ENCODE measurements at places on chromosomes 4 and X.

GRCh38 chr4:4631150-4631549, 89.3 kb upstream of the STX18 start:
- no peak for DNase-seq

DNA sequence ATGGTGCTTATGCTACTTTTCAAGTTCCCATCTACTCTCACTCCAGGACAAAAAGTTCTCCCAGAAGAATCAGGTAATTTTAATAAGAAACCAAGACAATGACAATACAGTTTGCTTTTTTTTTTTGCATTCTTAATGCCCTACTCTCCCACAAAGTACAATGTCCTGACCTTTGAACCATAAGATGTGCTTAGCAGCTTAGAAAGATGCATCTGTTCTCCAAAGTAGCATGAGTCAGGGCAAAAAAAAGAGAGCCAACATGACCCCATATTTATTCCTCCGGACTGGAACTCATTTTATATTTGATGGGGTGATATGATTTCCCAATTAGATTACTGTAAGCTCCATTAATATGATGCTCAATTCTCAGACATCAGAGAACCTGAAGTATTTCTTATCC, 16.5 kb upstream of the PDCL2 start:
- no peak for DNase-seq

DNA sequence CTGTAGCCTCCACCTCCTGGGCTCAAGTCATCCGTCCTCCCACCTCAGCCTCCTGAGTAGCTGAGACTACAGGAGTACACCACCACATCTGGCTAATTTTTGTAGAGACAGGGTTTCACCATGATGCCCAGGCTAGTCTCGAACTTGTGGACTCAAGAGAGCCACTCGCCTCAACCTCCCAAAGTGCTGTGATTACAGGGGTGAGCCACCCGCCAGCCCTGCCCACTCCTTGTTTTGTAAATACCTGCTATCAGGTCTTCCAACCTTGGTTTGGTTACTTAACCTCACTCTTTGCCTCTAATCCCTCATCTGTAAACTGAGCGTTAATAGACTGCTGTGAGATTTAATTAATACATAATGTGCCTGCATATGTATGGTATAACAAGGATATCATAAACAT, 803 bp downstream of the CNGA1 start:
- DNase-seq: no peak

DNA sequence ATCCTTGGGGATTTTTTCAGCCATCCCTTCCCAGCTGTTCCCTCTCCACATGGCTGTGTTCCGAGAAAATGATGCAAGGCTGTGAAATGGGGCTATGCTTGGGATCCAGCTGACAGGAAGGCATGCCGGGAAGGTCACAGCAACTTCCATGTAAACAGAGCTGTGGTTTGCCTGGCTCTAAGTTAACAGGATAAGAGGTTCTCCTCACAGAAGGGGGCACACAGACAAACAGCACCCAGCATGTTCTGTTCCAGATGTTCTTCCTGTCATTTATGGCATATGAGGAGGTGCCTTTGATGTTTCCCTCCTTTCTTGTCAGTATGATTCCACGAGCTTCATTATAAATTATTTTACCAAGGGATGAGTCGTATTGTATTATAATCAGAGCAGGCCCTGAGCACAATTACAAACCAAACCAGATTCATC, 220.7 kb downstream of the ANTXR2 start:
- DNase-seq: no peak

GRCh38 chr4:17574206-17574605, 2.8 kb upstream of the LAP3 start:
- no peak for DNase-seq

- DNase-seq: no peak
Observed at GRCh38 chr4:103361926-103362325, 163.8 kb upstream of the CENPE start.

- no peak for DNase-seq
Observed at GRCh38 chrX:129956765-129957164, 25.7 kb upstream of the BCORL1 start.

- no peak for DNase-seq
Observed at GRCh38 chrX:41779941-41780340, 56.0 kb downstream of the GPR82 start.

DNA sequence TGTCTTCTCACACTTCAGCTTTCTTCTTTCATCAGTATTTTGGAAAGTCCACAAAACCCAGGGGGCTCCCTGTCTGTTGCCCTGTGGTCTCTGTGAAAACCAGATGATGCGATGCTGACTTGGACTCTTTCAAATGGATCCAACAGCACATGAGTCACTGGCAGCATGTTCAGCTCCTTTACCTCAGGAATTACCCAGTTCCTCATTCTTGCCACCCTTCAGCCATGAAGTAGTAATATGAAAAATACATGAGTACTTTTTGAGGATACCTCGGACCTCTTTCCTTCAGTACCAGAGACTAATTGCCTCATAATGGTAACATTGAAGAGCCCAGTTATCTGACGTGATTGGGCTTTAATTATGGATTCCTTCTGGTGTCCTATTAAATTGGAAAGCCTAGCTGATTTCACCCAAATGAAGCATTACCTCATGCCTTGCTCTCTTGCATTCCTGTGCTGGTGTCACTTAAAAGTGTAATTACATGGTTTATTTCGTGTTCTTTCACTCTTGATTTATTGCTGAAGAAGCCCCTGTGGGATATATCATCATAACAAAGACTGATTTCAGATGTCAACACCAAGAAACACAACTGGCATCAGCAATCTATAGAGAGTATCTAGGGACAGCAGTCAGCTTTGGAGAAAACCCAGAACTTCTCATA, 63.4 kb downstream of the NFKB1 start:
- no peak for DNase-seq

DNA sequence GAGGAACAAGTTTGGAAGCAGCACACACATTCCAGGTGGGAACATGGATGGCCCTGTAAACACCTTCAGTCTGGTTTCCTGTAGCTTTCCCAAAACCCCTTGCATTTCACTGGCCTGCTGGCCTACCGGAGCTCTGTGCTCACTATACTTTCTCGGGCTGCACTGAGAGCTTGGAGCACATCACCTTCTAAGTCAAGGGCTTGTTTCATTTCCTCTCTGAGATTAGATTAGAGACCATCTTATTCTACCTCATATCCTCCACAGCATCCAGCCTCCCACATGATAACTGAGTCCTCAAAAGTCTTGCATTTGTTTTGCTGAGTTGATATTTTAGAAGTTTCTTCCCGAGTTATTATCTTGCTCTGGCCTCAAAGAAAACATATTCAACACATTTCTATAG, 147.7 kb downstream of the RASL11B start:
- DNase-seq: no peak

- no peak for DNase-seq
Observed at GRCh38 chr4:41613821-41614220, 75.9 kb downstream of the LIMCH1 start.

DNA sequence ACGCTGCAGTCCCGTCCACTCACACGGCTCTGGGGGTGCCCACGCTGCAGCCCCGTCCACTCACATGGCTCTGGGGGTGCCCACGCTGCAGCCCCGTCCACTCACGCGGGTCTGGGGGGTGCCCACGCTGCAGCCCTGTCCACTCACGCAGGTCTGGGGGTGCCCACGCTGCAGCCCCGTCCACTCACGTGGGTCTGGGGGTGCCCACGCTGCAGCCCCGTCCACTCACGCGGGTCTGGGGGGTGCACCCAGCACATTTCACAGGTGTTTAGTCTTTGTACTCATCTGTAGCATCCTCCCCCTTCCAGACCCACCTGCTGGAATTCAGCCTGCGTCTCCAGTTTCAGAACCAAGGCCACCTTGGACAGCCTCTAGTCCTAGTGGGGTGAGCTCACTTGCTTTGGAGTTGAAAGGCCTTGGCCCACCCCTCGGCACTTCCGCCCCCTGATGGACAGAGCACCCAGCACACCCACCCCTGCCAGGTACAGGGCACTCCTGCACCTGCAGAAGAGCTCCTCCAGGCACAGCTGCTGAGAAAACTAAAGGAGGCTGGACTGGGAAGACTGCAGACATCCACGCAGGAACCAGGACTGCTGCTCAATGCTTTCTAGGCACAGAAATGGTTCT, 73.0 kb downstream of the ABLIM2 start:
- no peak for DNase-seq

GRCh38 chr4:24991015-24991414, 39.7 kb downstream of the LGI2 start:
- DNase-seq: no peak

DNA sequence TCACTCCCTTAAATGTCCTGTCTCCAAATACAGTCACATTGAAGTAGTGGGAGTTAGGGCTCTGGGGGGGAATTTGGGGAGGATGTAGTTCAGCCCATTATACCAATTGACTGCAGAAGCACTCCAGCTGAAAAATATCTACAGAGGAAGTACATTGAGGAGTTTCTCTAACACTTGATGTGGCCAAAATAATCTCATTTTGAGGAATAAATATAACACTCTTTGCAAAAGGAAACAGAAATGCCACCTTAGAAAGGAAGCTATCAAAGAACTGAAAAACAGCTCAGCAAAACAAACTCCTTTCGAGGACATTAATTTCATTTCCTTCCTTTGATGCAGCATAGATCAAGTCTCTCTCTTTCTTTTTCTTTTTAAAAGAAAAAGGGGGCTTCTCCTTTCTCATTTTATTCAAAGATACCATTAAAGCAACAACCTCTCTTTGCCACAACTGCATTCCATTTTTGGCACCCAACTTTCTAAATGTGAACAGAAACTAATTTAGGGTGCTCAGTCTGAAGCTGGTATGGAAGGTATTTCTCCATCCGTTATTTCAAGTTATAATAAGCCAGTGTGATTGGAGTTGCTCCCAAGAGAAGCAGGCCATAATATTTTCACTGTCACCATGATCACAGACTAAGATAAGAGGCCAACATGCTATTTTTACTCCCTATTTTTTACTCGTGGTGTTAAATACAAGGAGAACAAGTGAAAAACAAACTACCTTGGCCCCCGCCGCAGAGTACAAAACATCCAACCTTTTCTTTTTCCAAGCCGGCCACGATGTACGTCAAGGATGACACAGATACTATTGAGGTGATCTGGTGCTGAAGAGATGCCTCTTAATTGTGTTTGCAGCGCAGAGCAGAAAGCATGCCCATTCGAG, 230.4 kb upstream of the GATB start:
- DNase-seq: no peak

GRCh38 chrX:8783097-8783713, 18.0 kb downstream of the FAM9A start:
- DNase-seq: peak; percentile 27

DNA sequence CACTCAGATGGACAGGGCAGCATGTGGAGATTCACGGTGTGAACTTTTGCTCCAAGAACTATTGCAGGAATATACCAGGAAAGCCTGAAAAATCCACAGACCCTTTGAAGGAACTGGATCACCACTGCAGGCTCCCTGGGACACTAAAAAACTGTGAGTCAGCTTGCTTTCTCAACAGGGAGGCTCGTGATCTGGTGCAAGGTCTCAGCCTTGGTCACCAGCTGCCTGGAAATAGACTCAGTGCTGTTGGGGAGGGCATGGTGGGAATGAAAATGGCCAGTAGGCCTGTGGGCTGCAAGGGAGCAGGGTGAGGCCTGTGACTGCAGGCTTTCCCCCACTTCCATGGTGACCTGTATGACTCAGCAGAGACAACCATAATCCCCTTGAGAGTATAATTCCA, 426.4 kb upstream of the RPS6KA3 start:
- no peak for DNase-seq

DNA sequence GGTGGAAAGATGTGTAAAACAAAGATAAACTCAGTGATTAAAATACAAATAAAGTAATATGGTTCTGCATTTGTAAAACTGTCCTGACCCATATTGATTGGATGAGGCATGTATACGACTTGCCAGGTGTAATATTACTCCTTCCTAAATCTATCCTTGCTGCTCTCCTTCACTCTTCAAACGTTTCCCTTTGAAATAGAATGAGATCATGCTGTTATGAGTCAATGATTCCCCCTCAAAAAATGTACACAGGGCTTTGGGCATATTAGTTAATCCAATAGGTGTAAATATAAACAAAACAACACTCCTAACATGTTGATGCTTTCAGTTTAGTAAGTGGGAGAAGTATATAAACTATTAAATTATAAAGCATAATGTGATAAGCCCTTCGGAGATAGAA, 117.4 kb upstream of the GPM6A start:
- DNase-seq: no peak
